ENCODE measurements at places on chromosomes 7 and 10.

- DNase-seq, result no peak
These were observed 106.7 kb upstream of the ODAD2 start for GRCh38 chr10:28105561-28105960.

- no peak for DNase-seq
These were observed 132.8 kb downstream of the POLR1F start for GRCh38 chr7:19575909-19576557.

DNA sequence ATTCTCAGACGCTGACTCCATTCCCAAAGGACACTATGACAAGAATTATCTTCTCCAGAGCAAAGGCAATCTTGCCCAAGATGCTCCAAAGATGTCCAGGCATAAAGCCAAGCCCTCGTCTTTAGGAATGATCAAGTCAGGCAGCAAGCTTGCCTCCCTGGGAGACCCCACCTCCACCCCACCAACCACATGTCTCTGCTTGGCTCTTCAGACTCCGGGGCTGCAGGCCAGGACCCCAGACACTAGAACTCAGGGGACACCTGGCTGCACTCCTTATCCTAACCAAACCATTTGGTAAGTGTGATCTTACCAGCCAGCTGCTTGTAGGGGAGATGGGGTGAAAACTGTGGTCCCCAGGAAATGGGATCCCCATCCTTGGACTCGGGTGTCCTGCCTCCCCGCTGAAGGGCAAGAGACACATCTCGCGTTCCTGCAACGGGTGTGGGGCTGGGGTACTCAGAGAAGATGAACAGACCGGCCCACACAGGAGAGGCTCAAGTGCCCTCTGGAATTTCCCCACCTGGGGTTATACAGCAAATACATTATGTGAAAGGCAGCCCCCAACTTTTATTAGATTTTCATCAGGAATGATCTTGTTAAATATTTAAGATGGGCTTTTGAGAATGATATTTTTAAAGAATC lies 55.7 kb downstream of the INSIG1 start:
- no peak for DNase-seq

- DNase-seq, result no peak
These were observed 13.3 kb upstream of the EXOC6 start for GRCh38 chr10:92834986-92835385.

DNA sequence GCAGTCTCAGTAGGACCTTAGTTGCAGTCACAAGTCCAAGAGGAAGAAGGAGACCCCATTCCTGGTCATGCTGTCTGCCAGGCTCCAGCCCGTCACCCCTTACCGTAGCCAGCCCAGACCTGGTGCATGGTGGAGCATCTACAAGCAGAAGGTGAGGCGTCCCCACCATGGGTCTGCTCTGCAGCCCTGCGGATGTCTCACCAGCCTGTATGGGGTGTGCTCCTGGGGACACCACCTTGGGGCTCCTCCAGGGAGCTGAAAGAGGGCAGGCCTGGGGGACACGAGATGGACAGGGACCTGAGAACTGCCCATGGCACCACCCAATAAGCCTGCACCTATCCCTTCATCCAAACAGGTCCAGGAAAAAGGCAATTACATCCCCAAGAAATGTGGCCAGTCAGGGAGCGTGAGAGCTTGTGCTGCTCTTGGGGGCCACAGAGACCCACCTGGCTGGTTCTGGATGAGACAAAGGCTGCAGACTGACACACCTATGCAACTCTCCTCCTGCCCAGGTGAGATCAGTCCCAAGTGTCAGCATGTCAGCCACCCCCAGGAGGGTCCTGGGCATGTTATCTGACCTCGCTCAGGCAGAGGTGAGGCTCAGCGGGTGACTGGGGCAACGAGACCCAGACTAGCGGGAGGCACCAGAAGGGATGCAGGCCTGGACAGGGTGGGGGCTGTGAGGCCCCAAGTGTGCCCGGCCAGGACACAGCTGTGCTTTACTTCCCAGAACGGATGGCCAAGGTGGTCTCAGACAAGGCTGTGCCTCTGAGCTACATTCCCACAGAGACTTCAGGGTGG lies 84.5 kb upstream of the RET start:
- DNase-seq, result no peak

GRCh38 chr10:17504547-17505245 lies 50.3 kb upstream of the ST8SIA6 start:
- no peak for DNase-seq

DNA sequence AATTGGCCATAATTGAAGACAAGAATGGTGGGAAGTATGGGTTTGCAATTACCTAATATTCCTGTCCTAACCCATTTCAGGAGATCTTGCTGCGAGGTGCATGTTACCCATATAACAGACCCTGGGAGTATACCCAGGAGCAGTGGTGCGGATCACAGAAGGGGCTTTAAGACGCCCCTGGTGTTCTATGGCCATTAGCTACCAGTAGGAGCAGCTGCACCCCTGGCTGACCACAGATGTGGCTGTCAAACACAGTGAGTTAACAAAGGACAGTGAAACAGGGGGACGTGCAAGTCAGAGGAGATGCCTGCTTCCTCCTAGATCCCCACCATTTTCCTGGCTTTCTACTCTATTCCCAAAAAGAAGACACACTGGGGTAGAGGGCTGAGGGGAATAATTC lies 25.2 kb downstream of the AOC1 start:
- DNase-seq, result no peak

GRCh38 chr7:4134631-4135030 lies 547.5 kb upstream of the FOXK1 start:
- no peak for DNase-seq

Data from stimulated activated CD8-positive, alpha-beta memory T cell treated with anti-CD3 and anti-CD28 coated beads, Interleukin-2, amount 100 ng/mL, for 1 hour (primary cell).